GM23338 (cell line): ENCODE measurements at places on chromosomes 4 and X. TPM values are rescaled to one million over a fixed set of nuclear protein-coding genes. Genes with fewer than 3 reads are reported as not detected.
A peak's percentile ranks its signal among the peaks of the same experiment; 100 is the strongest.

The KCTD8 gene
- 5.0 and 6.1 TPM in 2 replicates for total RNA-seq

The STAP1 gene
- not detected in 2 replicates for total RNA-seq

The S100P gene
- 0.43 TPM in 1 of 2 replicates, not detected in the other for total RNA-seq

The LAP3 gene
- total RNA-seq = 46.4 and 63.6 TPM in 2 replicates

The TGIF2LX gene
- not detected in 2 replicates for total RNA-seq

The SOD3 gene
- total RNA-seq = 11.8 and 16.6 TPM in 2 replicates

The EPHA5 gene
- total RNA-seq = 0.12 and 0.24 TPM in 2 replicates

The BTC gene
- total RNA-seq = 0.23 and 0.59 TPM in 2 replicates

The COL25A1 gene
- 3.8 and 5.6 TPM in 2 replicates for total RNA-seq

DNA sequence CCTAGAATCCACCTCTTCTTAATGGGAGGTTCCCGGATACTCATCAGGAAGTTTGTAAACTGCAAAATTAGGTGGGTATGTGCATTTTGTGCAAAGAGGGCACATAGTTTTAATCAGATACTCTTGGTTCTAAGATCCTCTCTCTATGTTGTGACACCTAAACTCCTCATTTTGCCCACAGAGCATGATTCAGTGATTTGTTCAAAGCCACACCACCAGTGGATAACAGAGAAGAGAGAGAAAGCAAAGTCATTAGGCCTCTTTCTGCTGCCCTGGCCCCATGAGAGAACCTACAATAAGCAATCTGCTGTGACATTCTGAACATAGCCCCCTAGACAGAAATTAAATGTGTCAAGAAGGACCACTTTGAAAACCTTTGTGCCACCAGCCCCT lies 72.3 kb upstream of the STIM2 start:
- H3K27ac ChIP-seq = no peak overlapping the region
- H3K4me3 ChIP-seq = no peak overlapping the region
- H3K27me3 ChIP-seq = no peaks in the 10 kb centered on the region
- no peaks in the 10 kb centered on the region for H3K36me3 ChIP-seq
- DNase-seq = no peak

DNA sequence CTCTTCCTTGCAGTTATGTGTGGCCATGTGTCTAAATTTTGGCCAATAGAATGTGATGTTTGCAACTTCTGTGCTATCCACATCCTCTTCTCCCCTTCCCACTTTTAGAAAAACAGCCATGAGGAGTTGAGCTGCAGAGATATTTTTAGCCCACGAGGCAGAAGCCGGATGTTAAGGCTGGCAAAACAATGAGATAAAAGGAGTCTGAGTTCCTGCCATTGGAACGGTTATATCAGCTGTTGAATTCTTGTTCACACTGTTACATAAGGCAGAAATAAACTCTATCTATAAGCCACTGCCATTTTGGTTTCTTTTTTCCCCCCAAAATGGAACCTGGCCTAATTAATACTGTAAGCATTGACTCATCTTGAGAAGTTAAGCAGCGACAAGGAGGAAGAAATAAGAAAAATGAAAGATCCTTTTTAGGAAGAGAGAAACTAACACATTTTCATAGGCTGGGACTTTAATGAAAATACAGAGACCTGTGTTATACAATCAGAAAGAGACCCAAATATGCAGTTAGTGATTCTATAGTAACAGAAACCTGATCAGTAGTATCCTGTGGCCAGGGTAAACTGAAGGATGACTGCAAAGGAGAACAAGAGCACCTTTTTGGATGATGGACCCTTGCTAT lies 200.5 kb downstream of the INPP4B start:
- no peak overlapping the region for H3K4me3 ChIP-seq
- DNase-seq = no peak
- H3K36me3 ChIP-seq = no peaks in the 10 kb centered on the region
- no peaks in the 10 kb centered on the region for H3K27me3 ChIP-seq
- H3K27ac ChIP-seq = no peak overlapping the region

- no peak overlapping the region for H3K27ac ChIP-seq
- H3K4me1 ChIP-seq = no peaks in the 10 kb centered on the region
- no peak for DNase-seq
- no peaks in the 10 kb centered on the region for H3K36me3 ChIP-seq
Observed at GRCh38 chr4:30068234-30068633, 651.9 kb upstream of the PCDH7 start.

GRCh38 chr4:59200992-59201391 lies 1999.1 kb upstream of the ADGRL3 start:
- H3K27me3 ChIP-seq = no peaks in the 10 kb centered on the region
- no peaks in the 10 kb centered on the region; the same call in 1 of the 2 replicates for H3K36me3 ChIP-seq
- no peak for DNase-seq
- H3K27ac ChIP-seq = no peak overlapping the region
- no peaks in the 10 kb centered on the region for H3K4me1 ChIP-seq
- no peak overlapping the region for H3K4me3 ChIP-seq

- no peak overlapping the region for H3K4me3 ChIP-seq
- no peaks in the 10 kb centered on the region for H3K36me3 ChIP-seq
- no peaks in the 10 kb centered on the region for H3K27me3 ChIP-seq
Observed at GRCh38 chrX:22486296-22486695, 213.6 kb downstream of the CBLL2 start.

DNA sequence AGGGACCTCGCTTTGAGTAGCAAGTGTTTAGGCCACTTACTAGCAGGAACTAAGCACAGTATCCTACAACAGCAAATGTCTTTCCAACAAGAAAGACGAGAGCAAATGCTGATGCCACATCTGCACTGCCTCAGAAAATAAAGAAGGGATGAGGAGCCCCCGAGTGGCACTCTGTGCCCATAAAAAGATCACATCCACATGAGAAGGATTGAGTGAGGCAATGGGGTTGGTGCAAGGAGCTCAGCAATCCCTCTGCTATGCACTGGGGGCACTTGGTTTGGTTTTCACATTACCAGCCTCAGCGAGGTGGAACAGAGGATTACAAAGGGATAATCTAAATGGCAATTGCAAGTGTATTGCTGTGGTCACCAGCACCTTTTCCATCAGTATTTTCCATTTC lies 252.8 kb upstream of the SLC7A11 start:
- H3K27me3 ChIP-seq = no peaks in the 10 kb centered on the region
- no peak overlapping the region for H3K27ac ChIP-seq
- peak; percentile 80 for DNase-seq
- no peaks in the 10 kb centered on the region for H3K36me3 ChIP-seq
- no peaks in the 10 kb centered on the region for H3K4me1 ChIP-seq
- no peak overlapping the region for H3K4me3 ChIP-seq

- H3K4me3 ChIP-seq = no peak overlapping the region
- H3K36me3 ChIP-seq = no peaks in the 10 kb centered on the region
- no peak for DNase-seq
- H3K27me3 ChIP-seq = no peaks in the 10 kb centered on the region
- H3K4me1 ChIP-seq = no peaks in the 10 kb centered on the region
Observed at GRCh38 chr4:111115881-111116280, 493.0 kb upstream of the PITX2 start.

GRCh38 chr4:48130100-48130499 lies 4.0 kb downstream of the TXK start:
- no peak for DNase-seq
- H3K27ac ChIP-seq = no peak overlapping the region
- no peaks in the 10 kb centered on the region for H3K27me3 ChIP-seq

DNA sequence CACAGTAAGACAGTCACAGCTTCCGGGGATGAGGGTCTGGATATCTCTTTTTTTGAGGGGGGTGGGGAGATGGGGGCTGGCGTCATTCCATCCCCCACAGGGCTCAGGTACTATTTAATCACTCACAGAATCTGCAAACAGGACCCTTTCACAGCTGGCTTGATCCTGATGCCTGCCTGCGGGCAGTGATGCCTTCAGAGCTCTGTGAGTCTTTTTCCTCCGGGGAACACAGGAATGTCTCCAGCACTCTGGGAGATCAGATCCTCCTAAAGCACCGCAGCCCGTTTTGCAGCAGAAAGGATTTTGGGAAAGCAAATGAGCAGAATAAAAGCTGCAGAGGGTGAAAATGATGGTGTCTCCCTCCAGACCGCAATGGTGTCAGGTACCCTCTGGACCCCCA lies 13.2 kb upstream of the SHOX start:
- H3K27ac ChIP-seq = no peak overlapping the region
- H3K27me3 ChIP-seq = peaks cover 61% of the 10 kb centered on the region
- DNase-seq = no peak

DNA sequence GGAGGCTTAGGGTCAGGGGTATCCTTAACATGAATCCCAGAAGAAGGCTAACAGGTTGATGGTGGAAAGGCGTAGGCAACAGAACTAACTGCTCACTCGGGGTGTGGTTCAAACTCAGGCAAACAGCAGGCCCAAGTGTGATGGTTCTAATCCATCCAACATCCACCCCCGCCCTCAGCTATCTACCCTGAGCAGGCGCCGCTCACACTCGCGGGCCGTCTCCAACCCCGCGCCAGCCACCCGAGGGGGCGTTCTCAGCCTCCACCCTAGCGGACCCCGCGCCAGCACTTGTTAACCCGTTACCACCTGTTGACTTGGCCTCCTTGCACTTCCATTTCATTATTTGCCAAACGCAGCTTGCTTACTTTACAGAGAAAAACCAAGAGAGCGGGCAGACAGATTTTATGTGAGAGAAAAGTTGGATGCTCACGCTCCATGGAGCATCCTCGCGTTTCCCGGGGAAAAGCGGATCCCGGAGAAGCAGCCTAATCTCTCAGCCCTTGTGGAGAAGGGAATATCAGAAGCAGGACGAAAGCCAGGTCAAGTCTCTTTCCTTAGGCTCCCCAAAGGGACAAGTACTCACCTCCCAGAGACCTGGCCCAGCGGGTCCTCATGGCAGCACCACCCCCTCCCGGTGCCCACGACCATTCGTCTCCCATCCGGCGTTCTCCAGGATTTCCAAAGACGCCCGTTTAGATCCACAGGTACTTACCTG lies 773 bp downstream of the SNCA start:
- H3K27me3 ChIP-seq = peaks cover 15% of the 10 kb centered on the region
- peaks cover 17% of the 10 kb centered on the region for H3K4me1 ChIP-seq
- peak overlapping the region; percentile 63 for H3K4me3 ChIP-seq
- DNase-seq = peak; percentile 61
